Cortex of kidney (tissue), 1 donor: ENCODE measurements at places on chromosomes 12 and 14.

- no peak for DNase-seq
Observed at GRCh38 chr12:126084480-126084879, 1019.2 kb downstream of the AACS start.

DNA sequence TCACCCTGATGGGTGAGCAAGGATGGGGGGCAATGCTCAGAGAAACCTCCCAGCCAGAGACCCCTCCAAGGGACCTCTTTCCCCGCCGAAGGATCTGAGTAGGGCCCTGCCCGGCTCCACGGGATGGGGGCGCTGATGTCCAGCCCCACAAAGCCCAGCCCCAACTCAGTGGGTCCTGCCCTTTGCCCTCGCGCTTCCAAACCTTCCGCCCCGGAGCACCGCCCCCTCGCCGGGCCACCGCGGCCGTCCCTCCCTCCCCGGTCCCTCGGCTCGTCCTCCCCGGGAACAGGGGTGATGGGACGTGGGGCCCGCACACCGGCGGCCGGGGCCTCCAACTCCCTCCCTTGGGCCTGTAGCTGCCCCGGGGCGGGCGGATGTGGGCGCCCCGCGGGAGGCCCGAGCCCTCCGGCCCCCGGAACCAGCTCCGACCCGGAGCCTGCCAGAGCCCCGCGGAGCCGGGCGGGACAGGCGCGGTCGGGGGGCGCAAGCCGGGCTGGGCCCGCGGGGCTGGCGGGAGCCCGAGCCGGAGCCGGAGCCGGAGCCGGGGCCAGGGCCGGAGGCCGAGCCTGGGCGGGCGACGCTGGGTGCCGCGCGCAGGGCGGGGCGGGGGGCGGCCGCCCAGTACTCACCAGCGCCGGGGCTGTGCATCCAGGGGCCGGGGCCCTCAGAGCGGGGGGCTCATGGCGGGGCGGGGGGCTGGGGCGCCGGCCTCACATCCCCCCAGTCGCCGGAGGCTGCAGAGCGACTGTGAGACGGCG is 386 bp downstream of the HDAC7 start:
- DNase-seq: no peak

GRCh38 chr12:100706033-100706432 is 88.5 kb upstream of the ANO4 start:
- DNase-seq: no peak

DNA sequence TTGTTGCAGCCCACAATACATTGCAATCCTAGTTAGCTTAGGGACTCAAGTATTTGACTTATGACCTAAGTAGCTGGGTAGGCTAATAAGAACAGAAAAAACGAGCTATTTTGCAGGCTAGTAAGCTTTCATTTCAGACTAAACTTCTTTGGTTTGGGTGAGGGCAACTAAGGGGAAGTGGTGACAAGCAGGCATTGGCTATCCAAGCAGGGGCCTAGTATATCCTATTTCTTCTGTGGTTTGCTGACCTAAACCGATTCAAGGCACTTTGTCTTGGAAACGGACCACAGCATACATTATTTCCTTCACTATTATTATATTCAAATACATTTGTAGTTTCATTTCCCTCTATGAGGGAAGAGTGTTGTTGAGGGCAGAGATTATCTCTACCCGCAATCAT is 21.6 kb upstream of the SLC5A8 start:
- DNase-seq: no peak

DNA sequence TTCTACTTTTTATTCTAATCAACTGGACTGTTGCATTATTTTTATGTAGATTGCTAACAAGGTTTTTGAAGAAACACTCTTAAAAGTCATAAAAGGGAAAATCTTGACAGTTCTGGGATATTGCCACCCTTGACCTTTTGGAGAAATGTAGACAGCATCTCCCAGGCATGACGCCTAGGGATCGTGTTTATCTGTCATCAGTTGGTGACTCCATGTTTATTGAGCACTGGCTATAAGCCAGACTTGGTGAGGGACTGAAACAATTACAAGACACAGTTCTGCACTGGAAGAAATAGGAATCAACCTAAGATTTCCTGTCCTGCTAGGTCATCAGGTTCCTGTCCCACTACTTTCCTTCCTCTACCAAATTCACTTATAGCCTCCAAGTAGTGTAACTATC is 34.5 kb downstream of the HMGA2 start:
- DNase-seq: no peak

- no peak for DNase-seq
Observed at GRCh38 chr12:48000878-48001504, 3.3 kb downstream of the COL2A1 start.

DNA sequence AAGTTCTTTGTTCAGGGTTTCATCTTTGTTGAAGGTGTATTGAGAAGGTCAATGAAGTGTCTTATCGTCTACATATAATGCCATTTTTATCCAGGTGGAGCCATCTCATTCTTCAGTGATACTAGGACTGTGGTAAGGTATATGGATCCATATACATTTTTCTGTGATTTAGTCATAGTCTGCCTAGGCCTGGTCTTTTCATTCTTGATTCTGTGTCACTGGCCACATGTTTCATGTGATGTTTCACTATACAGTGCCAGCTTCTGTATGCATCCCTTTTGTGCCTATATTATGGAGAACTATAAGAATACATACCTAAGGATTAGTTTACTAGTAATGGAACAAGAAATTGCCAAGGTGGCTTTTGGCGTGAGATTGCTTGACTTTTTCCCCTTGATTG is 40.5 kb downstream of the VEZT start:
- no peak for DNase-seq

- DNase-seq: no peak
Observed at GRCh38 chr14:79197516-79197915, 1013.8 kb downstream of the DIO2 start.

- no peak for DNase-seq
Observed at GRCh38 chr12:43347026-43347425, 205.0 kb downstream of the ADAMTS20 start.

DNA sequence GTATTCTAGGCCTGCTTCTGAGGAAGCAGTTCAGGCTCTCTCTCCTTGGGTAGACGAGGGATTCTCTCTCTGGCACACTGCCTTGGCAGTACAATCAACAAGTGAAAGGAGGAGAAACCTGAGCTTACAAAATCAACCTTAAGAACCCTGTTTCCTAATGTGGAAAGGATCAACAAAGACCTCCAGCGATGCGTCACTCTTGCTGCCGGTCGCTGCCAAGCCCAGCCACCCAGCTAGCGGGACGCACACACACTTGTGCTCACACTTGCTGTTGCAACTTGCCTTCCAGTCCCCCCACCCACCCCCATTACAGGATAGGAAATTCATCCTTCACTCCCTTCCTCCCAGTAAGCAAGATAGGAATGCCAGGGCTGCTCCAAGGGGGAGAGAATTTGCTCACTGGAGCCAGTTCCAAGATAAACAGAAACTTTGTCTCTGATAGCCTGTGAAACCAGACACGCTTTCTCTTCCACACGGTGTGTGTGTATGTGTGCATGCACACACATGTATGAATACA is 144.3 kb downstream of the BCL11B start:
- no peak for DNase-seq

DNA sequence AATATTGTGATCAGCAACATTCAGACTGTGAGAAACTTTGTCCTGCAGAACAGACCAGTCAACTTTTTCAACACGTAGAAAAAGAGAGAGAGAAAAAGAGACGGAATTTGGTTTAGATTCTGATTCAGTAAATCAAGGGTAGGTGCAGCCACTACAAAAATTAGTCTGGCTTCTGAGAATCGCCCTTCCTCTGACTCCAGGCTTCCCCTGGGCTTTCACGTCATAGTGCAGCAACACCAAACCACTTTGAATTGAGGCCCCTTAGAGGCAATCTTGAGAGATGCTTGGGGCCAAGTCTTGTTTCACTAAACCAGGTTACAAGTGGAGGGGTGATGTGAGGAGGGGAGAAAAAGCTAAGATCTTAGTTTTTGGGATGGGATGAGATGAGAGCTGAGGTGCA is 37.5 kb upstream of the PTGR2 start:
- no peak for DNase-seq

DNA sequence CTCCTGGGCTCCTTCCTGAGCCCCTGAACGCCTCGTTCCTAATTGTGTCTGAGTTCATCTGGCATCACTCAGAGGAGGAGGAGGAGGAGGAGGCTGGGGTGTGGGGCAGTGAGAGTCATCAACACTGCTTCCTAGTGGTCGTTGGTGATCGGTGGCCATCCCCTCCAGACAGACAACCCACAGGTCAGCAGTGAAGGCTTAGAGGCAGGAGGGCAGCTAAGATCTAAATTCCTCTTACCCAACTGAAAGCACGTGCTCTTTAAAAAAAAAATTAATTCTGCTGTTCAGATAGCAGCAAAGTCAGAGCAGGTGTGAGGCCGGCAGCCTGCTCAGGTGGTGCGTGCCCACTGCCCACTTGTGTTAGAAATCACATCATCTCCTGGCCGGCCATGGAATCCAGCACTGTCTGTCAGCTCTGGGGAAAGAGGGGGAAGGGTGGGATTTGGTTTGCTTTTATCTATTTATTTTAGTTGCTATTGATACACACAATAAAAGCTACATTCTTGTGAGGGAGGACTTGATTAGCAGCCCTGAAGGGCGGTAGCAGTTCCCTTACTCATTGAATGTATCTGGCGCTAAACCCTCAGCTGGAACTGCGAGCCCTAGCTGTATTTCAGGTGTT is 46.6 kb downstream of the PPP2R5C start:
- DNase-seq: no peak
